H9 (cell line): ENCODE measurements at places on chromosomes 11 and 22.

- DNase-seq: no peak
These were observed 251 bp downstream of the SHISA8 start for GRCh38 chr22:41914611-41915034.

DNA sequence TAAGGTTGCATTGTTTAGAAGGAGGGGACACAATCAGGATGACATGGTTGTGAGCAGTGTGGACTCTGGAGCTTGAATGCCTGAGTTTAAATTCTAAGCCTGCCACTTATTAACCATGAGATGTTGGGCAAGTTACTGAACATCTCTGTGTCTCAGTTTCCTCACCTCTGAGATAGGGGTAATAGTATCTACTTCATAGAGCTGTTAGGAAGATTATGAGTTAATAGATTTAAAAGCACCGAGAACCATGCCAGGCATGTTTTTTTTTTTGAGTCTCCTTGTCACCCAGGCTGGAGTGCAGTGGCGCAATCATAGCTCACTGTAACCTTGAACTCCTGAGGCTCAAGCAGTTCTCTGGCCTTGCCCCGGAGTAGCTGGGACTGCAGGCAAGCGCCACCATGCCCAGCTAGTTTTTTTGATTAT, 33.3 kb downstream of the ST14 start:
- DNase-seq: no peak

- DNase-seq: no peak
These were observed 304.1 kb upstream of the PITPNB start for GRCh38 chr22:28222976-28223745.

DNA sequence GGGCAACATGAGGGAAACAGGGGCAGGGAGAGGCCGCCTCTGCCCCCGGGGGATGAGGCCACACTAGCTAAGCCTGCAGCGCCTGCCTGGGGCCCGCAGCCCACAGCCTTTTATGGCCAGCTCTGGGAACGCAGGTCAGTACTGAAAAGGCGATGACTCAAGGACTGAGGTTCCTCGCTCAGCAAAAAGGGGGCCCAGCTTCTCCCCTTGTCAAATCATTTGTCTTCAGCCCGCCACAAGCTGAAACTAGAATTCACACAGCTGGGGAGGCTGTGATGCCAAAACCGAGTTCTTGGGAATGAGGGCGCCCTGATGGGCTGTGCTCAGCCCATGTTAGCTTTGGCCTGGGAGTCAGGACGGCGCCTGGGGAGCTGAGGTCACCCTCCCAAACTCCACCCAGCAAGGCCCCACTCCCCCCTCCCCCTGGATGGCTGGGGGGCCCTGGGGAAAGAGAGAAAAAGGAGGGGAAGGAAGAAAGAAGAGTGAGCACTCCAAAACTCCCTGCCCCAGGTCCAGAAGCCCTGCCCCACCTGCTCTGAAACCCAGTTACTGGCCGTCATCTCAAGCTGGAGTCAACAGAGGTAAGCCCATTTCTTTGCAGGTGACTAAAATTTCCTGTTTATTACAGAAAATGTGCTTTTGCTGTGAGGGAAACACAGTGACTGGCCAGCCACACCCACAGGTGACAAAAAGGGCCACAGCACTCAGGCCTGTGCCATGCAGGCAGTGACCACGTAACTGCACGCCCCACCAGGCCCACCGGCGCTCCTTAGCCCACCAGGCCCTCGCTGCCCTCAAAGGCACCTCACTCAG, 13.7 kb downstream of the EHD1 start:
- no peak for DNase-seq

- no peak for DNase-seq
These were observed 306.3 kb upstream of the ANO3 start for GRCh38 chr11:26025676-26026075.

GRCh38 chr22:17870407-17870806, 96.1 kb upstream of the BID start:
- DNase-seq: no peak

GRCh38 chr11:34536056-34536455, 22.5 kb upstream of the ELF5 start:
- DNase-seq: no peak

GRCh38 chr11:68643585-68643984, 40.8 kb upstream of the GAL start:
- no peak for DNase-seq

DNA sequence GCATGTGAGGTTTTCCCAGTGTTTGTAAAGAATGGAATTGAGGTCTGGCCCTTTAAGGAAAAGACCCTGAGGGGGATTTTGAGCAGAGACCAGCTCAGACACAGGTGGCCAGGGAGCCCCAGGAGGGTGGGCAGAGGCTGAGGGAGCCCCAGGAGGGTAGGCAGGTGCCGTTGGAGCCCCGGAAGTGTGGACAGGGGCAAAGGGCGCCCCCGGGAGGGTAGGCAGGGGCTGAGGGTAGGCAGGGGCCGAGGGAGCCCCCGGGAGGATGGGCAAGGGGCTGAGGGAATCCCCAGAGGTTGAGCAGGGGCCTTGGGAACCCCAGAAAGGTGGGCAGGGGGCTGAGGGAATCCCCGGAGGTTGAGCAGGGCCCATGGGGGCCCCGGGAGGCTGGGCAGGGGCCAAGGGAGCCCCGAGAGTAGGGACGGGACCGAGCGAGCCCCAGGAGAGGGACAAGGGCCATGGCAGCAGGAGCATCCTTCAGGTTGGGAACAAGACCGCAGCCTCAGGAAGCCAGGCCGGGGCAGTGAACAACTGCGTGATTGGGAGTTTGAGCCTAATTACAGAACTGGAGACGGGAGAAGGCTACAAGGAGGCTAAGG, 292.0 kb downstream of the BRD1 start:
- no peak for DNase-seq

- DNase-seq: peak; percentile 41
These were observed 88.5 kb downstream of the MYEOV start for GRCh38 chr11:69382131-69383128.

DNA sequence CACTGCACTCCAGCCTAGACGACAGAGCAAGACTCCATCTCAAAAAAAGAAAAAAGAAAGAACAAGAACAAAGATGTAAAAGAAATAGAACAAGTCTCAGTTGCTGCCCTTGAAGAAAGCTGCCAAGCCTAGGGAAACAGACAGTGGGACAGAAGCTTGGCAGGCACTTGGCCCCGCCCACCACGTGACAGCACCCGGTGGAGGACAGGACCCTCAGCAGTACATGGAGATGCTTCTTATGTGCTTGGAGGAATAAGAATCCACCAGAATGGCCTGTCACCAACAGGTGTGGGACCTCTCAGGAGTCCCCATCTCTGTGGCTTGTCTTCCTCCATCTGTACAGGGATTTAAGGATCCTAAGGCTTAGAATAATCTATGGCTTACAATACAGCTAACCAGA, 7.6 kb upstream of the TMPRSS6 start:
- no peak for DNase-seq

- DNase-seq: peak; percentile 65
These were observed 480 bp downstream of the PLEKHA7 start for GRCh38 chr11:17013548-17014320.

DNA sequence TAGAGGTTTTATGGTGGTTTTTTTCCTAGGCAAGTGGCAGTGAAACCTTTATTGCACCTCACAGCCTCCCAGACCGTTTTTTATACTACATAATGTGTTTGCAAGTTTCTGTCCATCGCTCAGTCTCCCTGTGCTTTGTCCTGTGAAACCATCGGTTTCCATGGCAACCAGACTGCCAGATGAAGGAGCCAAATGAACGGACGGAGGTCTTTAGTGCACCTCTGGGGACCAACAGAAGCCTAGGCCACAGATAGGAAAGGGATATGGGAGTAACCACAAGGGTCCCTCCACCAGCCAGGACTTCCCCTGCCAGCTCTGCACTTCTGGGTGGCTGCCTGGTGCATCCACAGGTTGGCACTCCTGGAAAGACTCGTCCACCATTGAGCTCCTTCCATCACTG, 165.0 kb downstream of the CHST1 start:
- no peak for DNase-seq

DNA sequence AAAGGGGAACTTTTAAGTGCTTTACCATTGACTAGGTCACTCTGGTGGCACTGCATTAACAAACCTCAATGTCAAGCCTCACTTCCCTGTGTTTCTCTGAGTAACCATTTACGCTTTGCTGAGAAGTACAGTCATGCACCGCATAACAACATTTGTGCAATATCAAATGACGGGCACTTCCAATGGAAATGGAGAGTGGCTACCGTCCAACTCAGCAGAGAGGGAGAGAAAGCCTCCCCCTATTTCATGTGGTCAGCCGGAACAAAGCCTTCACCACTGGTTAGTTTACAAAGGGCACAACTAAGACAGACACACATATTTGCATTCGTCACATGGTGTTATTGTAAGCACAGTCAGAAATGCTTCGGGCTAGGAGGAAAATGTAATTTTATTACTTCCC, 117.3 kb downstream of the RASSF10 start:
- DNase-seq: no peak

DNA sequence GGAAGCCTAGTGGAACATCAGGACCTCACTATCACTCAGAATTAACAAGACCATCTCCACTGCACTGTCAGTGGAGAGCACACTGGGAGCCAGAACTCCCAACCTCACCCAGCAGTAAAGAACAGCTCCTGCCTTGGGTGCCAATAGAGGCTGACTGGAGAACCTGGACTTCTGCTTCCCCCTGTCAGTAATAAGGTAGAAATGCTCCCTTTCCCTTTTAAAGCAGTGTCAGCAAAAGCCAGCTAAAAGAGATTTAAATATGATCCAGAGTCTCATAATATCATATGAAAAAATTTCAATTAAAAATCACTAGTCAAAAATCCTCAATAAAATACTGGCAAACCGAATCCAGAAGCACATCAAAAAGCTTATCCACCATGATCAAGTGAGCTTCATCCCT, 82.8 kb downstream of the SPATA19 start:
- no peak for DNase-seq

DNA sequence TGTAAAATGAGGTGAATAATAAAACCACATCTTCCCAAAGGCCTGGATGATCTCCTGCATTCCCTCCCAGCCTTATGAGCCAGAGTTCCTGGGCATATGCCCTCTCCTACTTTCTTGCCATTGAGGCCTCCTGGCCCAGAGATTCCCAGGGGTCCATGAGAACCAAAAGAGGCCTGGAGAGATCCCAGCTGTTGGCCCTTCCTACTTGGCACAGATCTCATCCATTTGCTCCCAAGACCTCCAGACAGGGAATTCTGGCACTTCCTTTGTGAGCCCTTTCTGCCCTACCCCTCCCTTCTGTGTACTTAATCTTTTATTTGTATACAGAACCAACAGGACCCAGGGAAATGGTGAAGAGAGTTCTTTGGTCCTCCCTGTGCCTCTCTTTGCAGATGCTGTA, 21.4 kb downstream of the POU2F3 start:
- no peak for DNase-seq

DNA sequence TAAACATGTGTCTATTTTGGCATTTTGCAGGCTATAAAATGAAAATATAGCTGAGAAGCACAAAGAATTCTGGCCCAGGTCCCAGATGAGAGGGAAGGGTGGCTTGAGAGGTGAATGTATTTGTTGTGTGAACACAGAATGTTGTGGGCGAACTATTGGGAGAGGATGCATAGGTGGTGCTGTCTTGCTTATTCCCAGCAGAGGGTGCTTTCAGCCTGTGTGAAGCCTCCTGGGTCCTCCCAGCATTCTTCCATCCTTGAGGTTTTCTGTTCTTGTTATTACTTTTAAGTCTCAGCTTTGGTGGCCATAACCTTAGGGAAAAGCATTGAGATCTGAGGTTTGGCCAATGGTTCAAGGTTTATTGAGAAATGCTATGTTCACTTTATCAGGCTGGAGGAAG, 108.7 kb upstream of the SNX19 start:
- peak; percentile 59 for DNase-seq

DNA sequence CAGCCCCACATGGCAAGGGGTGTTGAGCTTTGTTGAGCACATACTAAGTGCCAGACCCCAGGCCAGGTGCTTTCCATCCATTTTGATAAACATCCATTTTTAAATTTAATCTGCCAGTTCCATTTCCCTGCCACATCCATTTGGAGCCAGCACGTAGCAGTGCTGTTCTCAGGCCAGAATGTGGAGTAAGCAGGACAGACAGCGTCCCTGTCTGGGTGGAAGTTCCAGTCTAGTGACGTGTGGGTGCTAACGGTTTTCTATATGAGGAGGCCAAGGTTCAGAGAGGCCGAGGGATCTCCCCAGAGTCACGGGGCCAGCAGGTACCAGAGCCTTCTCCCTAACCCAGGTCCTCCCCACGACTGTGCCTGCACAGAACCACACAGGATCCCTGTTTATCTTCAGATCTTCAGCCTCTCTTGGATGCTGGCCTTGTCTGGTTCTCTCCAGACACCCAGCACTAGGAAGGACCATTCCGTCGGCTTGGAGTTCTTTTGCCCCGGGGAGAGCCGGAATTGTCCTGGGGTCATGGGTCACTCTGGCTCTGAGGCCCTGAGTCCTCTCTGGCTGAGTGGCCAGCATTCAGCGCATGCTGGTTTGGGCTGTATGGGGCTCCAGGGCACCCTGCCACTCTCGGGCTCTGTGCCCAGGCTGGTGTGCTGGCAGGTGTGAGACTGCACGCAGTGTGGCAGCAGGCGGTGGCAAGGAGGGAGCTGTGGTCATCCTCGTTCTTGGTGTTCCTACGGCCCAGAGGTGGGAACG, 63.6 kb upstream of the PPARA start:
- DNase-seq: no peak

GRCh38 chr11:15901054-15901453, 455.3 kb downstream of the SOX6 start:
- DNase-seq: no peak

DNA sequence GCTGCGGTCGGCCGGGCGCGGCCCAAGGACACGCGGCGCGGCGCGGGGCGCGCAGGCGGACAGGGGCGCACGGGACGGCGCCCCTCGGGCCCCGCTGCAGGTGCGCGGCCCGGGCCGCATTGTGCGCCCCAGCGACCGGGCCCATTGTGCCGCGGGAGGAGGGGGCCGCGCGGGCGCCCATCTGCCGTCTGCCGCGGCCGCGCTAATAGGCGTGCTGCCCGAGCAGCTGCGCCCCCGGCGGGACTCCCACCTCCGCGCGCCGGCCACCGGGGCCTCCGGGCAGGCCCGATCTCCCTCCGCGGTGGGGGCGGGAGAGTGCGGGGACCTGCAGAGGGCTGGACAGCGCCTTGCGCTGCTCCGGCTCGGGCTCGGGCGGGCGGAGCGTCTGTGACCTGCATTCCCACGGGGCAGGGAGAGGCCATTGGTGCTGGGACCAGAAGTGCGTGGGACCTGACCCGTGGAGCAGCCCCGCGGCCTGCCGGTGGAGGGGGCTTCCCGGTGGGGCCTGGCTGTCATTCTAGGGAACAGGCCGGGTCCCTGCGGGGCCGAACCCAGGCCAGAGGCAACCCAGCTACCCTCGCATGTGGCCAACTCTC, 933 bp downstream of the BRSK2 start:
- DNase-seq: peak; percentile 60

GRCh38 chr11:6648501-6648900, 7.1 kb downstream of the DCHS1 start:
- DNase-seq: no peak

DNA sequence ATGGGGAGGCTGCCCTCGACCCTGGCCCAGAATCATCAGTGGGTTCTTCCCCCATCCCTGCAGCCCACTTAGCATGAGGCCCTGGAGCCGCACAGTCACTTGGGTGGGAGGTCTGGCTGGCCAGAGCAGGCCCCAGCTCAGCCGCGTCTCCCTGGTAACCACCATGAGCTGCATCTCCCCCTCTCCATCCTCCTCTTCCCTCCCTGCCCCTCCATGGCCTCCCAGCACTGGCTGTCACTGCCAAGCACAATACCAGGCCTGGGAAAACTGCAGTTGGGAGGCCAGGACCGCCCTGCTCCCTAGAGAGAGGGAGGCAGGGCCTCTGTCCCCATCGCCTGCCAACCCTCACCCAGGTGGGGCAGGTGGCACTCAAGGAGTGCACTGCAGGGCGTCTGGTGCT, 8.0 kb downstream of the CSDC2 start:
- DNase-seq: no peak

- DNase-seq: no peak
These were observed 5.3 kb downstream of the HNRNPUL2 start for GRCh38 chr11:62721994-62722393.

- DNase-seq: no peak
These were observed 67.0 kb upstream of the CCND1 start for GRCh38 chr11:69573761-69574607.
